ENCODE measurements at places on chromosomes 13 and 19.

DNA sequence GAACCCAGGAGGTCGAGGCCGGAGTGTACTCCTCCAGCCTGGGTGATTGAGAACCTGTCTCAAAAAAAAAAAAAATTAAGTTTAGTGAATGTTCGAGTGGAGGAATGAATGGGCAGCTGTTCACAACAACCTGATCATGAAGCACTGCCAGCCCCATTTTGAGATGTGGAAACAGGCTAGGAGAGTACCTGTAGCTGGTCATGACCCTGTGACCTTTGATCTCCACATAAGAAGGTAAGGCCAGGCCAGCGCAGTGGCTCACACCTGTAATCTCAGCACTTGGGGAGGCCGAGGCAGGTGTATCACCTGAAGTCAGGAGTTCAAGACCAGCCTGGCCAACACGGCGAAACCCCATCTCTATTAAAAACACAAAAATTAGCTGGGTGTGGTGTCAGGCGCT lies 7.6 kb downstream of the RAVER1 start:
- DNase-seq: no peak

DNA sequence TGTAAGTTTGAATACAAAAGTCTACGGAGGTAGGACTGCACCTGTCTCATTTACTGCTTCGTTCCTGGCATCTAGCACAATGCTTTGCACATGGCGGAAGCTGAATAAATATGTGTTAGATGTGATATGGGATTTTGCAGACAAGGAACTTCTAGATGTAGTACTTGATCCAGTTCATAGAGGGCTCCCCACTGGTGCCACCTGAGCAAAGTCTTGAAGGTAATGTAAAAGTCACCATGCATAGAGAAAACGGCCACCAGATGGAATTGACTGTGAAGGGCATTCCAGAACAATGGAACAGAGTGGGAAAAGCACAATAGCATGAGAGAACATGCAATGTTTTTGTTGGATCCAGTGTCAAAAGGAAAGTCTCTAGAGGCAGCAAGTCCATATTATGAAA lies 209.3 kb downstream of the HS6ST3 start:
- no peak for DNase-seq

DNA sequence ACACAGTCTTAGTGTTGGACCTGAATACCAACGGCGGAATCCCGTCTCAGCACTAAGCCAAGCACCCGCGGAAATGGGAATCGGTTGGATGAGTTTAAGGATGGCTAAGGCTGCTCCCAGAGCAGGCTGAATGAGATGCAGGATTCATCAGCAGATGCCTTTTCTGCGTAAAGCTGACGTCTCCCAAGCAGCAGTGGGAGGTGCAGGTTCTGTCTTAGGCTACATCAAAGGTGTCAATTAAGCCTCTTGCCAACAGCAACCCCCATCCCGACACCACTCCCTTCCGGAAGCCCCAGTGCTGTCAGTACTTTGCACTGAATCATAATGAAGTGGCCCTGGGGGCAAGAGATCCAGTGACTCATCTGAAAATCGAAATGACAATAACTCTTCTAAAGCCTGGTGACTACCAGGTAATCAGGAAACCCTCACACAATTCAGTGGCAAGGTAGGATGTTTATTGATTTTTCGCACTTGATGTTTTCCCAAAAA lies 275.6 kb downstream of the DCLK1 start:
- DNase-seq: no peak

DNA sequence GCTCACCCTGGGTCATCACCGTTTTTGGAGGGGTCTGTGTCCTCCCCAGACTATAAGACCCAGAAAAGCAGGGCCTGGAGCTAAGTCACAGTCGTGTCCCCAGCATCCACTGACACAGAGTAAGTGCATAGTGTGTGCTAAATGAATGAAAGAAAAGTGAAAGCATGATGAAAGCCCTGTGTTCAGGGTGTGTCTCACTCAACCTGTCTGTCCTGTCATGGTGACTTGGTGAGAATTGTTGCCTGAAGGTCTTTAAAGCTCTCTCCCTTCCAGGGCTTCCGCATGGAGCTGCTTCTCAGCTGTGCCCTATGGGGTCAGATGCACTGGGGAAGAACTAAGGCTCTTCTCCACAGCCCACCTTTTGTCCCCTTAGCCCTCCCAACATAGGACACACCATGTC lies 20.5 kb upstream of the IGFL1 start:
- DNase-seq: no peak

DNA sequence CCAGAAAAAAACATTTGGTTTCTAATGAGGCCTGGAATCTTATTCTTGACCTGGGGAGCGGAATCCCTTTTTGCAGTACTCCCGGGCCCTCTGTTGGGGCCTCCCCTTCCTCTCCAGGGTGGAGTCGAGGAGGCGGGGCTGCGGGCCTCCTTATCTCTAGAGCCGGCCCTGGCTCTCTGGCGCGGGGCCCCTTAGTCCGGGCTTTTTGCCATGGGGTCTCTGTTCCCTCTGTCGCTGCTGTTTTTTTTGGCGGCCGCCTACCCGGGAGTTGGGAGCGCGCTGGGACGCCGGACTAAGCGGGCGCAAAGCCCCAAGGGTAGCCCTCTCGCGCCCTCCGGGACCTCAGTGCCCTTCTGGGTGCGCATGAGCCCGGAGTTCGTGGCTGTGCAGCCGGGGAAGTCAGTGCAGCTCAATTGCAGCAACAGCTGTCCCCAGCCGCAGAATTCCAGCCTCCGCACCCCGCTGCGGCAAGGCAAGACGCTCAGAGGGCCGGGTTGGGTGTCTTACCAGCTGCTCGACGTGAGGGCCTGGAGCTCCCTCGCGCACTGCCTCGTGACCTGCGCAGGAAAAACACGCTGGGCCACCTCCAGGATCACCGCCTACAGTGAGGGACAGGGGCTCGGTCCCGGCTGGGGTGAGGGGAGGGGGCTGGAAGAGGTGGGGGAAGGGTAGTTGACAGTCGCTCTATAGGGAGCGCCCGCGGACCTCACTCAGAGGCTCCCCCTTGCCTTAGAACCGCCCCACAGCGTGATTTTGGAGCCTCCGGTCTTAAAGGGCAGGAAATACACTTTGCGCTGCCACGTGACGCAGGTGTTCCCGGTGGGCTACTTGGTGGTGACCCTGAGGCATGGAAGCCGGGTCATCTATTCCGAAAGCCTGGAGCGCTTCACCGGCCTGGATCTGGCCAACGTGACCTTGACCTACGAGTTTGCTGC lies at the start of gene ICAM4:
TSS of gene ICAM4 (plus strand) at position 153 of the 935 bp plus-strand sequence. CDS start at position 211, 58 bp downstream.
- no peak for DNase-seq

DNA sequence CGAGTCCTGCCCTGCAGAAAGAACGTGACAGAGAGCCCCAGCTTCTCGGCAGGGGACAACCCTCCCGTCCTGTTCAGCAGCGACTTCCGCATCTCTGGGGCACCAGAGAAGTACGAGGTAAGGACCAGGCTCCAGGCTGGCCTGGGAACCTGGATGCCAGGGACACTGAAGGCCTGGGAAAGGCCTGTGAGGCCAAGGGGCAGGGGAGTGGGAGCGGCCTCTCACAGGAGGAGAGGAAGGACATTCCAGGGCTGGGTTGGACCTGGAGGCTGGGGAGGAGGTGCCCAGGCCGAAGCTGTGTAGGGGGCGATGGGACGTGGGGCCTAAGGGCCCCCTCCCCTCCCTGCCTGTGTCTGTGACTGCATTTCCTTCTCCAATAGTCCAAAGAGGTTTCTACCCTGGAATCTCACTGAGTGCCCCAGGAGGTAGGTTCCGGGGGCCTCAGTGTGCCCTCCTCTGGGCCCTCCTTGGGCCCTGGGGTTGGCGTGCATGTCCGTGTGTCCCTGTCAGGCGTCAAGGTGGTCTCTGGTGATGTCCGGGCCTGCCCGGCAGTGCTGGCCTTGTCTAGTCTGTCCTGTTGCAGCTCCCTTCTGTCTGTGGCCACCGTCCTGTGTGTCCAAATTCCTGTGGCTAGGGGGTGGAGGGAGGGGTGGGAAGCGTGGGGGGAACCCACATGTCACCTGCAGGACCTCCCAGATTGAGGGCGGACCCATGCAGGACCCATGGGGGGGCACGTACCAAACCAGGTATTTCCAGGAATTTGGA lies 16.9 kb upstream of the CD22 start:
- no peak for DNase-seq

GRCh38 chr13:95253033-95253432 lies 48.2 kb downstream of the ABCC4 start:
- DNase-seq: no peak

DNA sequence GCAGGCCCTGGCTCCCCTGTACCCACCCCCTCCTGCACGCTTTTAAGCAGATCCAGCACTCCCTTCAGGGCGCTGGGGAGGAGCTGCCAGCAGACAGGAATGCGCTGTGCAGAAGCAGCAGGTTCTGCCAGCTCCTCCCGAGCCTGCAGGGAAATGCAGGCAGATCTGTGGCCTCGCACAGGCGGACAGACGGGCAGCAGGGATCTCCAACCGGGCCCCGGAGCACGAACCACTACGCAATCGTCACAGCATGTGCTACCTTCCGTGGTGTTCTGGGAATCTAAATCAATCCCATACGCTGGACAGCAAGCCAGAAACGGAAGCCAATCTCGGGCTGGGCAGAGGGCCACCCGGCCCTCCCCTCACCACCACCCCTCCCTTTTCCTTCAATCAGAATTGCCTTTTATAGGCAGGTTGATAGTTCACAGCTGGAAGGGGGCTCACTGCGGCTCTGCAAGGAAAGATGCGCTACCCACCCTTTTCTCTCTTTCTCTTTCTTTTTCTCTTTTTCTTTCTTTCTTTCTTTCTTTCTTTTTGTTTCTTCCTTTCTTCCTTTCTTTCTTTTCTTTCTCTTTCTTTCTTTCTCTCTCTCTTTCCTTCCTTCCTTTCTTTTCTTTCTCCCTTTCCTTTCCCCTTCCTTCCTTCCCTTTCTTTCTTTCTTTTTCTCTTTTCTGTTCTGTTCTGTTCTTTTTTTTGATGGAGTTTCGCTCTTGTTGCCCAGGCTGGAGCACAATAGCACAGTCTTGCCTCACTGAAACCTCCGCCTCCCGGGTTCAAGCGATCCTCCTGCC lies 99.9 kb downstream of the GNG7 start:
- DNase-seq: no peak

DNA sequence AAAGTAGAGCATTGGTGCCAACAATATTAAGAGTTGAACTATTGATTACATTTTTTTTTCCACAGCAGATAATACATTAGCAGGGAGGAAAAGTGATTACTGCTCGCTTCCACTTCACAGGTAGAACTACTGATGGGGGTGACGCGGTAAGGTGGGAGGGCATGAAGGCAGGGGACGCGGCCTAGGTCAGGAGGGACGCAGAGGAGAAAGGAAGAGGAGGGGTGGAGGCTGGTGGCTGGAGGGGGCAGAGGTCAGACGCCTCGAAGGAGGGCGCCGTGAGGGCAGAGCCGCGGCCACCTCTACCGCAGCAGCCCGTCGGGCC lies 287 bp upstream of the B3GLCT start:
- no peak for DNase-seq

DNA sequence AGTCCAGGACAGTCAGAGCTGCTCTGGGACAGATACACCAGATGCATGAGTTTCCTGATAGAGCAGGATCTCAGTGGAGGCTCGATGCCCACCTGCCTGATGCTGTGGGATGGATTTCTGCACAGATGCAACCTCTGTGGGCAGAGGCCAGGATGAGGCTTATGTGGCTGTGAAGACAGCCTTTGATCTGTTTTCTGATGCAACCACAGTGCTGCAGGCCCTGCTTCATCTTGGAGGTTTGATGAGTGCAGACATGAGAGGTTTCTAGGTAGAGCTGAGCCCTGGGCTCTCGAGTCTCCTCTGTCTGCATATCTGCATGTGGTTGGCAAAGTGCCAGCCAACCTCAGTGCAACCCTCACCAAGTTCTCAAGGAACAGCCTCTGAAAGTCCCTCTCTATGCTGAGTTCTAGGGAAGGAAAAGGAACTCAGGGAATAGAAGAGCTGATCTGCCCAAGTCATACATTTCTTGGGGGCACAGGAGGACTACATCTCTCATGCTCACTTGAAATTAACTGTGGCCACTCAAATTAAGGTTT lies 23.1 kb upstream of the TSHZ3 start:
- DNase-seq: no peak

- DNase-seq: no peak
Observed at GRCh38 chr13:24899601-24900000, 135.6 kb downstream of the RNF17 start.

DNA sequence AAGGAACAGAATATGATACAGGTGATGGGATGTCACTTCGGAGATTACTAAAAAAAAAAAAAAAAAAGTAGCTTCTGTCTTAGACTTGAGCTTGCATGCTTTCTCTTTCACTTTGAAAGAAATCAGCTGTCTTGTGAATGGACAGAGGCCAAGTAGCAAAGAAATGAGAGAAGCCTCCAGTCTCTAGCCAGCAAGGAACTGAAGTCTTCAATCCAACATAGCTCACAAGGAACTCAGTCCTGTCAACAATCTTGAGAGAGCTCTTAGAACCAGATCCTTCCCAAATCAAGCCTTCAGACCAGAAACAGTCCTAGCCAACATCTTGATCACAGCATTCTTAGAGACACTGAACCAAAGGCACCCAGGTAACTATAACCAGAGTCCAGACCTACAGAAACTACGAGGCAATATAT lies 7.7 kb downstream of the N4BP2L2 start:
- no peak for DNase-seq

GRCh38 chr13:113219256-113219940 lies 10.0 kb downstream of the CUL4A start:
- no peak for DNase-seq

DNA sequence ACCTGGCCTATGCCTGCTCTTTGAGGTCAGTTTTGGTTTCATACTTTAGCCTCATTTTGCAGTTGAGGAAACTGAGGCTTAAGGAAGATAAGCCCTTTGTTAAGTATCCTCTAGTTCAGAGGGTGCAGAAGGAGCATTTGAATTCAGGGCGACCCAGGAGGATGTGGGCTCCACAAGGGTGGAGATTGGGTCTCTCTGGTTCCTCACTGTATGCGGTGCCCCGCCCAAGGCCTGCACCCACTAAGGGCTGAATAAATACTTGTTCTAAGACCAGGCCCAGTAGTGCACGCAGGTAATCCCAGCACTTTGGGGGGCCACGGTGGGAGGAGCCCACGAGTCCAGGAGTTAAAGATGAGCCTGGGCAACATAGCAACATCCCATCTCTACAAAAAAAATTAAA lies 768 bp upstream of the SLC44A2 start:
- DNase-seq: no peak

DNA sequence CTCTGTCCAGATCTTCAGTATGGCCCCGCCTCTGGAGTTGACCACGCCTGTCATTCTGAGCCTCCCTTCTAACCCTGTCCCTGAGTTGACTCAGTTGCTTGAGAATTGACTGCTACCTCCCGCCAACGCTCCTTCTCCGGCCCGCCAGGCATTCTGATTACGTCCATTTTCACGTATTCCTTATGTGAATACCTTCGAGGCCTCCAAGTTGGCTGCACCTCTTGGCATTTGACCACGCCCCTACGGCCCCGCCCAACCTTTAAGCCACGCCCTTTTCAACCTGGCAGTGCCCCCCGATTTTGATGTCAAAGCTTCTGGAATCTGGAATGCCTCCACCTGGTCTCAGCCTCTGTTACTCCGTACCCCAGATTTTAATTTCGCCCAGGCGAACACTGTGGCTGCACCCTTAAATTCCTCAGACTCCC lies 1.7 kb upstream of the EML2 start:
- no peak for DNase-seq

GRCh38 chr19:46480415-46480814 lies 9.1 kb upstream of the PNMA8A start:
- no peak for DNase-seq

GRCh38 chr13:109154966-109155761 lies 525.8 kb downstream of the MYO16 start:
- DNase-seq: no peak

GRCh38 chr13:97004096-97004876 lies 10.0 kb upstream of the OXGR1 start:
- DNase-seq: no peak

Measured in NCI-H187 (cell line).